Osteoblast (primary cell): ENCODE measurements at places on chromosomes 1 and 21.

GRCh38 chr1:236810018-236810417, 14.9 kb downstream of the MTR start:
- DNase-seq = no peak

DNA sequence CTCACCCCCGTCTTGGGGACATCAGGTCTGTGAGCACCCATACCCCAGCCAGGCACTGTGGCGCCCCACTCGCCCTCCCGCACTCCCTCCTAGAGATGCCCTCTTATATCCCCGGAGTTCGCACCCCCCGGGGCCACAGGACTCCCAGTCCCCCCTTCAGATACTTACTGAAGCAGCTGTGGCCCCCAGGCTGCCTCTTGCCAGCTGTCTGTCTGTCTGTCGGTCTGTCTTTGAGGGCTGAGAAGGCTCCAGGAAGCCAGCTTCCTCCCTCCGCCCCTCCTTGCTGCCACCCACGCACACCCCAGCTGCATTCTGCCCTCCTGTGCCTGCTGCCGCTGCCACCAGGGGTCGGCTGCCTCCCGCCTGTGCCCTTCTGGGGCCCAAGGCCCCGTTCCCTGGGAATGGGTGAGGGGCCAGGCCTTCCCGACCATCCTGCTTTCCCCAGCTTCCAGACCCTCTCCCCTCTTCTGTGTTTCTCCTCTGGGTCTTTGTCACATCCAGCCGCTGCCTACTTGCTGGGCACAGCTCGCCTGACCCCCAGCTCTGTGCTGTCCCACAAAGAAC, at the start of gene PTPN7:
TSS of gene PTPN7 (minus strand) at position 226 of the 564 bp plus-strand sequence. CDS start 1,200 bp downstream, outside the sequence.
- peak; percentile 81 for DNase-seq

GRCh38 chr1:181635110-181635509, 151.8 kb downstream of the CACNA1E start:
- DNase-seq = no peak

- DNase-seq = no peak
Measured at GRCh38 chr1:192524223-192524622, 51.4 kb upstream of the RGS1 start.

DNA sequence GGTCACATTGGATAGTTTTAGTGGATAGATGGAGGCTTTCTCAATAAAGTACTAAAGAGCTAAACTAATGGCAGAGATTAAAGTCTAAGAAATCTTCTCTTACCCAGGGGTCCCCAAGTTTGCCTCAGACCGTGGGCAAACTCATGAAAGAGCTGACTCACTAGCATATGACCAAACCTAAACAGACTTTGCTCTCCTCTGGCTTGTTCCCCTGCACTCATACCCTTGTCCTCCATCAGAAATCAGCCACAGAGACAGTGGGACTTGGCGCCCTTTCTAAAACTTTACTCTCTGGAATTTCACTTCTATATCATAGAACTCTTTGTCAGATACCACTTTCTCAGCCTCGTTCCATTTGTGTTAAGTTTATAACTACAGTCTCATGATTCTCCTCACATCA, 17.0 kb upstream of the HSD3B2 start:
- DNase-seq = no peak

DNA sequence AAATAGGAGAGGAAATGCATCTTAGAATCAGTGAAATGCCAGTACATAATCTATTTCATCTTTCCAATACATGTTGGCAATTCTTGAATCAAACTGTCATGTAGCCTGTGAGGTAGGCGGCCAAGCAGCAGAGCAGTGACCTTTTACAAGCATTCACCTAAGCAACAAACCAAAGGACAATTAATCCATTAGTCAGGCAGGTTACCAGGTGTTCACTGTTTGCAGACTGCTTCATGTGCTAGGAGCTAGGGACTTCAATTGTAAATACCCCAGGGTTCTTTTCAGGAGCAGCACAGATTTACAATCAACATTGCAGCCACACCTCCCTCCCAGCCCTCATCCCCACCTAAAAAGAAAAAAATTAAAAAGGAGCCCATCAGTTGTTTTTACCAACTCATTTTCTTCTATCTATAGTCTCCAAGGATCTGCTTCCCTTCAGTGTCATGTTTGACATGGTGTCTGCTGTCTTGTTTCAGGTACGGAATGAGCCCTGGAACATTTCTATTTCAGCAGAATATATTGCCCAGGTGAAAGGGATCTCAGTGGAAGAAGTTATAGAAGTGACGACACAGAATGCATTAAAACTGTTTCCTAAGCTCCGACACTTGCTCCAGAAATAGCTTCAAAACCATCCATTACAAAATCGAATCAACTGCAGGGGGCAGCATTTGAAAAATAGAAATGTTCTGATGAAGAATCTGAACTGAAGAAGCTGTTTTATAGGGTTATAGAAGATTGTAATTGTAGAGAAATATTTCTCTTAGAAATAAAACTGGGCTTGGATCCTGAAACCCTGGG, 23.0 kb downstream of the TATDN3 start:
- DNase-seq = no peak

GRCh38 chr1:232596666-232597303, 33.1 kb downstream of the SIPA1L2 start:
- DNase-seq = peak; percentile 54

GRCh38 chr1:229843627-229844238, 217.7 kb downstream of the URB2 start:
- DNase-seq = peak; percentile 36

DNA sequence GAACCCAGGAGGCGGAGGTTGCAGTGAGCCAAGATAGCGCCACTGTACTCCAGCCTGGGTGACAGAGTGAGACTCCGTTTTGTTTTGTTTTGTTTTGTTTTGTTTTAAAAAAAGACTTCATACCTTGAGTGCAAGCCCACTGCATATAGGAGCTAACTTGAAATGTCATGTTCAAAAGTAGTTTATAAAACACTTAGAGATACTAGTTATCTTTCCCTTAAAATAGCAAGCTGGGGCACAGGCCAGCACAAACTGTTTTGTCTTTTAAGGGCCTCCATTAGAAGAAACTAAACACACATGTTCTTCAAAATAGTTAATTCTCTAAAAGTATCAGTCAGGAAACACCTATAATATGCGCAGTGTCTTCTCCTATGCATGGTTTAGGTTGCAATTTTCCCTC, 505.1 kb upstream of the TMPRSS15 start:
- DNase-seq = no peak

GRCh38 chr1:23102289-23102688, 66.4 kb downstream of the LUZP1 start:
- peak; percentile 79 for DNase-seq

- no peak for DNase-seq
Measured at GRCh38 chr1:187877220-187877619, 1048.5 kb downstream of the PLA2G4A start.

DNA sequence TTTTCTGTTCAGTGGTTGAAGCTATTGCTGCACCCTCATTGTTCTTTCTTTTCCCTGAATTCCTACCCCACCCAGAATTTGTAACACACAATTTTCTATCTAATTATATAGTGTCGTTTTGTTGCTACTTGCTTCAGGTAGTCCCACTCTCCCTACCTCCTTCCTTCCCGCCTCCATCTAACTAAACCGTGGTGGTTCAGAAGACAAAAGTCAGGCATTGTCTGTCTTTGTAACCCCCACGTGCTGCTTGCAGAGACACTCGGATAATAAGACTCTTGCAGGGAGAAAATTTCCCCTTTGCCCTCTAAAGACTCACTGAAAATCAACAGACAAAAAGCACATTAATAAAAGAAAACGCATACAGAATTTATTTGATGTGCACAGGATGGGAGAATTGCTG, 46.2 kb upstream of the BTG3 start:
- no peak for DNase-seq

- DNase-seq = no peak
Measured at GRCh38 chr21:33870768-33871167, 44.8 kb downstream of the ATP5PO start.

- DNase-seq = peak; percentile 69
Measured at GRCh38 chr21:46665566-46665965, 30.1 kb downstream of the PRMT2 start.

- no peak for DNase-seq
Measured at GRCh38 chr1:37567023-37567422, 10.3 kb downstream of the DNALI1 start.

DNA sequence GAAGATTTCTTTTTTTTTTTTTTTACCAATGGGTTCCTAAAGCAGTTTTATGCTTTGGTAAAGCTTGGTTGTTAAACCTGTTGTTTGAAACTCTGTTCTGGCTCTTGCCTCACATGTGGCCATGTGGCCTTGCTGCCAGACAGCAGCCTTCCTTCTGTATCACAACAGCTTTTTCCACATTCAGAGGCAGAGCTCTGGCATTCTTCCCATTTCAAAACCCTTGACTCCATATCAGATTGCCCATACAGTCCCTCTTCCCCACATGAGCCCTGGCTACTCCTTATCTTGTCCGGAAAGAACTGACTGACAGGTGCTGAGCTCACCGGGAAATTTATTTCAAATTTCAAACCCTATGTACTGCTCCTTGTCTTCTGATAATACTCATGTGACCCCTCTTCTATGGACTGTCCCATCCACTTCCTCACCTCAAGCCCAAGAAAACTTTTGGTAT, 38.5 kb upstream of the LAX1 start:
- no peak for DNase-seq

- no peak for DNase-seq
Measured at GRCh38 chr1:204443260-204443619, 31.6 kb upstream of the PPP1R15B start.

- DNase-seq = peak; percentile 80
Measured at GRCh38 chr21:34630536-34631143, 15.7 kb upstream of the RCAN1 start.

- no peak for DNase-seq
Measured at GRCh38 chr1:14767075-14767474, 168.6 kb downstream of the KAZN start.

GRCh38 chr1:9746651-9747050, 77.1 kb downstream of the CLSTN1 start:
- DNase-seq = no peak

DNA sequence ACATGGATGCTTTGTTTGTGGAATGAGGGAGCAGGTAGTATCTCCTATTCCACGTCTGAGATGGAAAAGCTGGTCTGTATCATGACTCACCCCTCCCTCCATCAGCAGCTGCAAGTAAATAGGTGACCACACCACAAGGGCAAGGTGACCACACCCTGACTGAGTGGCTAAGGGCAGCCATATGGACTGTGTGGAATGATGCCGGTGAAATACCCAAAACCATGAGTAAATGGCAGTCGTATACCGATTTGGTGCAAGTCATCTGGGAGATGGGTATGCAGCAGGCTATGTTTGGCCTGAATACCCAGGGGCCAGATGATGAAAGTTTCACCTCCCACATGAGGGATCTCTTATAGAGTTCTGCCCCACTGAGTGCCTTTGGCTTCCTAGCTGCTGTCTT, 15.8 kb upstream of the UBE2U start:
- DNase-seq = no peak

DNA sequence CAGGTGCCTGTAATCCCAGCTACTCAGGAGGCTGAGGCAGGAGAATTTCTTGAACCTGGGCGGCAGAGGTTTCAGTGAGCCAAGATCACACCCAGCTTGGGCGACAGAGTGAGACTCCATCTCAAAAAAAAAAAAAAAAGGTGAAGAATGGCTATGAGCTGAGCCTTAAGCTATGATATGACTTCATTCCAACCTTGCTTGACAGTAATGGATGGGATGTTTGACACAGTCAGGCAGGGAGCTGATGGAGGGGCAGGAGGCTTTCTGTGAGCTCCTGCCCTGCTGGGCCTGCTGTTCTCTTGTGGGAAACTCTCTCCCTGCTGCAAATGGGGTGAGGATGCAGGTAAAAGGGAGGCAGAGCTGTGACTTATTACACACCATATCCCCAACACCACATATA, 27.6 kb downstream of the NCF2 start:
- no peak for DNase-seq

- DNase-seq = no peak
Measured at GRCh38 chr1:29739176-29739575, 502.9 kb downstream of the PTPRU start.

DNA sequence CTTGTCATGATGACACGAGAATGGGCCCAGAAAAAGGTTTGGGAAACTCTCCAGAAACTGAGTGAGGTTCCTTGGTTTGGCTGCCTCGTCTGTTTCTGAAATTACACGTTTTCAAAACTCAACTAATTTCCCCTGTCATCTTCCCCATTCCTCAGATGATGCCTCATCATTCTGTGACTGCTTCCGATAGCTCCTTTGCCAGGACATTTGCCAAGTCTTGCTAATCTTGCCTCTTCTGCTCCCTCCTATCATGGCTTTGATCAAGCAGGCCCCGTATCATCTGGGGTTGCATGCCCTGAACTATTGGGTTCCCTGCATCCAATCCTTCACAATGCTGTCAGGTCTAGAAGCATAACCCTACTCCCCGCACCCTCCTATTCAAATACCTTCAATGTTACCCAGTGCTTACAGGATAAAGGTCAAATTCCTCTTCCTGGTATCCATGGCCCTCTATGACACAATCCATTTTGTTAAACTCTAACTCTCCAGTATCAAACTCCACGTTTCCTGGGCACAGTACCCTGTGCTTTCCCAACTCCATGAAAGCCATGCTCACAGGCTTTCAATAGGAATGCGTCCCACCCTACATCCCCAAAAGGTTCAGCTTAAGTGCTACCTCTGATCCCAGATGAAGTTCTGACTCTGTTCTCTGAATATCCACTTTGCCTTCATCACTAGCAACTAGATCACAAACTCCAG, 22.2 kb upstream of the TMEM200B start:
- peak; percentile 93 for DNase-seq

DNA sequence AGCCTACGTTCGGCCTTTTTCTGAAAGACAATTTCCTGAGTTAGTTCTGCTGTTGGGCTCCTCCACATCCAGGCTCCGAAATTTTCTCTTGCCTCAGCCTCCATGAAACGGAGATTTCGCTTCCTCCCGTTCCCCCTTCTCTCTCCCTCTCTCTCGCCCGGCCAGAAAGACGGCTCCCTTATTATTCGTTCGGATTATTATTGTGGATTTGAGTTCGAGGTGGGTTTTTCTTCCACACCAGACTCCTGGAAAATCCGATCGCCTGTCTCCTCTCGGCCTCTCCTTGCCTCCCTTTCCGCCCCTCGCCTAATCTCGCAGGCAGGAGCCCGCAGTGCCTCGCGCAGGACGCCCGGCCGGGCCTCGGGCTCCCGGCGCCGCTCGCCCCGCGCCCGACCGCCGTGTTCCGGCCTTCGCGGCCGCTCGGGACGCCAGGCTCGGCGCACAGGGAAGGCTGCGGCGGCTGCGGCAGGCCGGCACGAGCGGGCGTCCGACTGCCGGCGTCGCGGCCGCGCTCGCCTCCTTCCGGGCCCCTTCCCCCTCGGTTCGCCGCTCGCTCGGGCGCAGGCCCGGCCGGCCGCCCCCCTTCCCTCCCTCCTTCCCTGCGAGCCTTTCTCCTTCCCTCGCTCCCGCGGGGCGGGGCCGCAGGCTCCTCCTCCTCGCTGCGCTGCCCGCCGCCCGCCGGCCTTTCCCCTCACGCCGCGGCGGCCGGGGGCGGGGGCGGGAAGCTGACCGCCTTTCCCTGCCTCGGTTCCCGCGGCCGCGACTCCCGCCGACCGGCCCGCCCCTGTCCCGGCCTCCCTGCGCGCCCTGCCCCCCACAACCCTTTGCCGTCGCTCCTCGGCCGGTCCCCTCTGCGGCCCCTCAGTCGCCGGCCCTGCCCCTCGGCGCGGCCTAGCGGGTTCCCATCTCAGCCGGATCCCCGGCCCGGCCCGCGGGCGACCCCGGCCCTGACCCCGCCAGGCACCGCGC, at the start of gene ARHGEF11:
TSS of gene ARHGEF11 (minus strand) at position 493 of the 969 bp plus-strand sequence. CDS start 1,412 bp downstream, outside the sequence.
- peak; percentile 99 for DNase-seq
